ENCODE measurements at places on chromosomes 7 and 10. TPM values are rescaled to one million over a fixed set of nuclear protein-coding genes. Genes with fewer than 3 reads are reported as not detected.
A peak's percentile ranks its signal among the peaks of the same experiment; 100 is the strongest.

DNA sequence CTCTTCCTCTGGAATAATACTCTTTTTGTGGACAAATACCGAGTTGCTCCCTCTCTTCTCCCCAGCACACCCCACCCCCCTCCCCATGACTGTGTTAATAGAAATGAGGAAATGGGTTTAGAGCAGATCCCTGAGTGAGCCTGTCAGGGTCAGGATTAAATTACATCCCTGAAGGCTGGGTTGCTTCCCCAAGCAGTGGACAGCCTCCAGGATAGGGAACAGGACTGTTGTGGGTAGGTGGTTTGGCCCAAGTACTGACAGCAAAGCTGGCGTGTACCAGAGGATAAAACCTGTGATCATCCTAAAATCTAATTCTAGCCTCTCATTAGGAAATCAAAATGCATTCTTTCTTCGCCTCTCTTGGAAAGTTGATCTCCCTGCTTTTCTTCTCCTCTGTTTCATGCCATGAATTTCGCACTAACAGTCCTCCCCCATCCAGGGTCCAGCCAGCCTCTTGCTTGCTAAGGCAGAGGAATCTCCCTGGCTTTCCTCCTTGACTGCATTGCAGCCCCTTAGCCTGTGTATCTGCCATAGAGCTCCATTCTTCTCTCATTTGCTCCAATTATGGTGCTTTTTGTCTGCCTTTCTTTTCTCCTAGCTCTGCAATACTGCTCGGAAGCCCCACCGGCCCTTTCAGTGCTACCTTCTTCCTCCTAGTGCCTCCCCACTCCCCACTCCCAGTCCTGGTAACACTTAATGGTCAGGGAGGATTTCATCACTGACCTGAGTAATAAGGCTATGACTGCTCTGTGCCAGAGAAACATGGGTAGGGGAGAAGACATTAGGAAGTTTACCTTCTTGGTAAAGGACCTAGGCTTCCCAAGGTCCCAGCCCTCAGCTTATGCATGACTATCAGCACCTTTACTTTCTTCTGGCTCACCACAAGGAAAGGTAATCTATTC lies 8.4 kb downstream of the LRRC4 start:
- DNase-seq = peak; percentile 72

DNA sequence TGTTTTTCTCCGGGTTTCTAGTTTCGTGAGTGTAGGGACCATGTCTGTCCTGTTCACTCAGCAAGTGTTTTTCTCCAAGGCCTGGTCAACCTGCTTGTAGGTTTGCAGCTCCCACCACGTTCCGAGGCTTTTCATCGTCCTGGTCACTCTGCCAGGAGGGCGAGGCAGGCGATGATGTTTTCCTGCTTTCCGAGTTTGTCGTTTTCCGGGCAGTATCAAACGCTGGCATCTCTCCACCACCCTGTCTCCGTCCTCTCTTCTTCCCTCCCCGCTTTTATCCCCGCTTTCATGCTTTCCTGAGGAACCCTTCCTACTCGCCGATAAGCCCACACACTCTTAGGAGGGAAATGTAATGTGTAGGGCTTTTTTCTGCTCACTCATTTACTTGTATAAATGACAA lies 11.2 kb downstream of the IQCE start:
- DNase-seq = no peak

DNA sequence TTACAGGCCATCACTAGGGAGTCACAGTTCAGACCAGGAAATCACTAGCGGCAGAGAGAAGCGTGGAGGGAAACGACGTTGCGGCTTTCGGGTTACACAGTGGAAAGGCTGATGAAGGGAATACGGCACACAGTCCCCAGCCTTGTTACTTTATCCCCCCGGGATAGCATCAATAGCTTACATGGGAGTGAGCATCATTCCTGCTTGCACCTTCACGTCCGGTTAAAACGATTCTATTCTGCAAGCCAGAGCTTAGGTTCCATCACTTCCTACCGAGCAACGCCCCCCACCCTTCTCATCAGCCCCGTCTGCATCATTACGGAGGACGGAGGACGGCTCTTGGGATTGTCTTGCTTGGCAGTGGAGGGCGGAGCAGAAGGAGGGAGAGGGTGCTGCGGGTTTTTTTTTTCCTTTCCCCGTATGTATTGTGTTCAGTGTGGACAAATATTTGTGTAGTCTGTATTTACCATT lies 124.9 kb downstream of the CLEC2L start:
- no peak for DNase-seq

DNA sequence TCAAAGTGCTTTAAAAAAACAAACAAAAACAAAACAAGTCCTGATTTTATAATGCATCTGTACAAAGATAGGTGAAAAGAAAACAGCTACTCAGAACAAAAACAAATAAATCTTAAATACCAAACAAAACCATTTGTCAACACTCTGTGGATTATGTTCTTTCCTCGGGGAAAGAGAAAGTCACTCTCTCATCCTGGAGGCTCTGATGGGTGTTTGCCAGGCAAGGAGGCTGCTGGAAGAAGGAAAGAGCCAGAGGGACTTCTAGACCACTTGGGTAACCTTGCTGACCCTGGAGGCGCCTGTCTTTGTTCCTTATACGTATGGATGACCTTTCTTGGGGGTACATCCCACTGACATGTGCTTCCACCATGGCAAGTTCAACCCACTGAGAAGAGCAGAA lies 92.8 kb downstream of the ZRANB1 start:
- DNase-seq = no peak

Gene BBIP1
- total RNA-seq = 26.1 TPM

GRCh38 chr10:71812016-71812912 lies 38.8 kb downstream of the PSAP start:
- peak; percentile 4 for DNase-seq

GRCh38 chr10:26157734-26158133 lies 58.8 kb upstream of the GAD2 start:
- DNase-seq = no peak

GRCh38 chr10:12198156-12198555 lies 2.2 kb downstream of the CDC123 start:
- DNase-seq = no peak

GRCh38 chr7:84914598-84914997 lies 272.3 kb downstream of the SEMA3D start:
- no peak for DNase-seq

Gene WDFY4
- total RNA-seq = not detected

- peak; percentile 42 for DNase-seq
Observed at GRCh38 chr10:88952647-88953111, at the start of gene ACTA2. ACTA2 (minus strand) TSS chr10:88952773; CDS start chr10:88948930, 3,843 bp downstream.

DNA sequence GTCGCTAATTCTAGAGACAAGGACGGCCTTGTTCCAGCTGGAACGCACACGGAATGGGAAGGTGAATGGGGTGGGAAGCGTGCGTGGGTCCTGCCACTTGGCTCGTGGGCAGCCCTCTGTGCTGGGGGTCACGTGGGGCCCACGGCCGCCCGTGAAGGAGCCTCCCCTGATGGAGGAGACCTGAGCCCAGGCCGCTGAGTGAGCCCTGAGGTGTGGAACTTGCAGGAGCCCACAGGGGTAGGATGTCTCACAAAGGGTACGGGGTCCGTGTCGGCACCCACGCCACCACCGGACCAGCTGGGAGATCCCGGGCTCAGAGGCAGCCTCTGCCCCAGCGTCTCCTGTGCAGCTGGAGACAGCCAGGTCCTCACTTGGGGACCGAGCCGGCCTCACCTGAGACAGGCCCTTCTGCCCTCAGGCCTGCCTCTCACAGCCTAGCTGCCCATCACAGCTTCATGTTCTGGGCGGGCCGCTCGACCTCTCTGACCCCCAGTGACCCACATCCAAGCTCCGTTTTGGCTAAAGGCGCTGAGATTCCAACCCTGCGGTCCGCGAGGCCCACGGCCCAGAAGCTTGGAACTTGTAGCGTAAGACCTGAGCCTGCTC lies 84.8 kb downstream of the FOXL3 start:
- no peak for DNase-seq

GRCh38 chr7:44977959-44978335 lies 868 bp downstream of the MYO1G start:
- no peak for DNase-seq

- no peak for DNase-seq
Observed at GRCh38 chr10:3782146-3782450, 2.9 kb downstream of the KLF6 start.

- no peak for DNase-seq
Observed at GRCh38 chr7:41045556-41046123, 657.2 kb downstream of the INHBA start.

Gene SAMD9L
- 6.2 TPM for total RNA-seq

Gene COBL
- not detected for total RNA-seq

- DNase-seq = no peak
Observed at GRCh38 chr7:31105256-31105950, 53.3 kb downstream of the ADCYAP1R1 start.

- DNase-seq = no peak
Observed at GRCh38 chr7:139075871-139076686, 33.4 kb downstream of the ZC3HAV1 start.

DNA sequence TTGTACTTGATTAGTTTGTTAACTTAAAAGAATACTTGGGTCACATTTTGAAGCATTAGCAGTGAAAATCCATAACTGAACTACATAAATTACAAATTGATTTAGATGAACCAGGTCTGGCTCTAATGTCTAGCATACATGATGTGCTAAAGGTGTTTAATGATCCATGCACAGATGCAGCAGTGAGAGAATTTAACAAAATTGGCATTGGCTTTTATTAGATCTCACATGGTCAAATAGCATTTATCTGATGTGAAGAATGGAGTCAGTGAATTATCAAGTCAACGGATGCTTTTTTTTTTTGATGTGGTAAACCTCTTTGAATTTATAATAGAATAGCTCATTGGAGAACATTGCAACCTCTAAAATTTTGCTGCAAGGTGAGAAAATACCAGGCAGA lies 293.0 kb upstream of the POT1 start:
- no peak for DNase-seq

GRCh38 chr10:52951824-52952223 lies 179.2 kb upstream of the MBL2 start:
- peak; percentile 5 for DNase-seq

DNA sequence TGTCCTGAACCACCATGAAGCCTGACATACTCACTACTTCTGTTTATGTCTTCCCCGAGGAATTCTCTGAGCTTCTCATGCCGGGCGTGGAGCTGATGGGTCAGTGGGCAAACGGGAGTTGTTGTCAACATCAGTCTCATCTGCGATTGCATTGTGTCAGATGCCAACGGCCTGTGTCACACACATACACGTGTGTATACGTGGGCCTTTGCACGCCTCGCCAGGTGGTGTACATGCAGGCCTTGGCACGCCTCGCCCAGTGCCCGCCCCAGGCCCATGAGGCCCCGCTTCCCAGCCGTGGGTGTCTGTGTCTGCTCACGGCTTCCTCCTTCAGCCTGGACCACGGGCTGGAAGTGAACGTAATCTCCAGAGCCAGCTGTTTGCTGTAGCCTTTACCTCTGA lies 7.5 kb upstream of the CSGALNACT2 start:
- DNase-seq = no peak

Data from HFFc6 (cell line).